ENCODE measurements at places on chromosomes 7 and 10. TPM values are rescaled to one million over a fixed set of nuclear protein-coding genes. Genes with fewer than 3 reads are reported as not detected.

- no peak for DNase-seq
Measured at GRCh38 chr10:58648131-58648530, 135.5 kb downstream of the BICC1 start.

DNA sequence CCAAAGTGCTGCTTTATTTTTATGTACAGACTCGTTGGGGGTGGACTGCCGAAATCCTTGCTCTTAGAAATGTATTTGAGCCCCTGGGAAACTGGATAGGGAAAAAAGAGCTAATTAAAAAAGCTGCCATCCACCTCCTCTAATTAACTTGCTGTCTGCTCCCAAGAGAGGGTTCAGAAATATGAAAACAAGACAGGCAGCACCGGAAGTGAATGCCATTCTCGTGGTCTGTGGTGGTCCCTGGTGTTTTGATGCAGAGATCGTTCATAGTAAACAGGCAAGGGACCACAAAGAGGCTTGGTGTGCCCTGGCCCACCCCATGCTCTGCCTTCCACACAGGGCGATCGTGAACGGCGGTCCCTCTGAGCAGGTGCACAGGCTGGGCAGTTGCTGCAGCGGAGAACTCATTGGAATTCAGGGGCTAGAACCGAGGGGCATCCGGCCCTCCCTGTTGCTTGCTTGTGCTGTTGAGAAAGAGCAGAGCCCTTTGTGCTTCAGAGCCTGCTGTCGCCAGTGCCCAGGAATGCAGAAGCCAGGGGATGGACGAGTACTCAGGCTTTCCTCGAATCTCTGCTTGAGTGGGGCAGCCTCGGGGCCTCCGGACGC, 79.1 kb upstream of the BTBD16 start:
- no peak for DNase-seq

TMEM229A gene
- total RNA-seq = not detected

GRCh38 chr10:30190577-30191552, 131.5 kb upstream of the JCAD start:
- DNase-seq = no peak

DNA sequence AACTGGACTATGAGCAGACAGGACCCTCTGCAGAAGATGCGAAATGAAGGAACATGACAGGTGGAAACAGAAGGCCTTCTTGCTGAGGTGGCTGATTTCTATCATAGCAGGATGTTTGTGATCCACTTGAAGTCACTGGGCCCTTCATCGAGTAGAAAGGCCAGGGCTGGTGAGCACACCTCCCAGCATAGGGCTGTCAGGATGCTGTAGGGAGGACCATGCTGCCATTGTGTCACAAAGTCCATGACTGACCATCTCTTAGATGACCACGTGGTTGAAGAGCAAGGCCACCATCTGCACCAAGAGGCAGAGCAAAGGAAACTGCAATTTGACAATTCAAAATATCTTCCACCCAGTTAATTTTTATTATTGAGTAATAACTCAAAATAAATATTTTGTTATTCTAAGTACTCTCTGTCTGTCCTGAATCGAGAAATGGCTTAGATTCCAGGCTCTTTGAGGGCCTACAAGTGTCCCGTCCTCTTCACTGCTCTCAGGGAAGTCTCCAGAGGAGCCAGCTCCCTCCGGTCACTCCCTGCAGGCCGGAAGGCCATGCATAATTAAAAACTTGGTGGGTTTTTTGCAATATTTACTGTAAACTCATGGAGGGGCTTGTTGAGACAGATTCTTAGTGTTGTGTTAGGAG, 249.3 kb upstream of the ZMIZ1 start:
- DNase-seq = no peak

ADCY1 gene
- 1.6 TPM for total RNA-seq

DNA sequence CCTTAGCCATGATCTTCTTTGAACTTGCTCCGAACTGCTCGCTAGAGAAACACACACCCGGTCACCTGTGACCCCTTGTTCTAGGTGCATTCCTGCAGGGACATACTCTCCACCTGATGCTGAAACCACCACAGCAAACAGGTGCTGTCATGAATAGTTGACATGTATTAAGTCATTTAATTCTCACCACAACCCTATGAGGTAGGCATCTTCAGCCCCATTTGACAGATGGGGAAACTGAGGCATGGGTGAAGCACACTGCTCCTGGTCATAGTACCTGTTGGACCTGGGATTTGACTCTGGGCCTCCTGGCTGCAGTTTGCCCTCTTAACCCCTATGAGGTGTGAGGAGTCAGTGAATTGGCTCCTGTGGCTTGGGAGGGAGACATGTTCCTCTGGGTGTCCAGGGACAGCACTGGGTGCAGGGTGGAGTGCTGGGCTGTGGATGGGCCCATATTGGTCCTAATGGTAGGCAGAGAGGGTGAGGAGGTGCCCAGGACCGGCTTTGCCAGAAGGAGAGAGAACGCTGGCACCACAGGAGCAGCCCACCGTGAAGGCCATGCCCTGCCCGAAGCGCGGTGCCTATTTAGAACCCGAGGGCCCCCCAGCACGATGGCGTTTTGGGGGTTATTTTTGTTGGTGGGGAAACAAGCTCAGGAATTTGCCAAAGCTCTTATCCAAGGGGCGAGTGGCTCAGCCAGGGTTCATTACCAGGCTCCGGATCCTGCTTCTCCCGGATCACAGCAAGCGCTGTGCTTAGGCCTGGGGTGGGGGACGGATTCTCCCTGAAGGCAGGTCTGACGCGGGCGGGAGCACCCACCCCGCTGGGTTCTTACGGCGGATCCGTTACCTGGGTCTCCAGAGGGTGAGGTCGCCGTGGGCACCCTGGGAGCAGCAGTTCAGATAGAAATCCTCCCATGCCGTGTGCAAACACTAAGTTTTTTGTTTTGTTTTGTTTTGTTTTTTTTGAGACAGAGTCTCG, 52.3 kb downstream of the GLRX3 start:
- no peak for DNase-seq

Data from endothelial cell of umbilical vein (primary cell).